Progenitor cell of endocrine pancreas (in vitro differentiated cells): ENCODE measurements at places on chromosomes 16 and 17. TPM values are rescaled to one million over a fixed set of nuclear protein-coding genes. Genes with fewer than 3 reads are reported as not detected.

The OR4D1 gene
- total RNA-seq: not detected in 2 replicates

The CD300LB gene
- not detected in 2 replicates for total RNA-seq

The UMOD gene
- total RNA-seq: 0.11 TPM in 1 of 2 replicates, not detected in the other

The TMIGD1 gene
- not detected in 2 replicates for total RNA-seq

The ELMO3 gene
- total RNA-seq: 5.4 and 5.5 TPM in 2 replicates

The DHX8 gene
- total RNA-seq: 55.2 and 60.6 TPM in 2 replicates

The TBC1D3G gene
- total RNA-seq: not detected in 2 replicates

The CCL1 gene
- total RNA-seq: not detected in 2 replicates

The PER1 gene
- 37.2 and 40.8 TPM in 2 replicates for total RNA-seq

The C17orf100 gene
- 6.1 TPM in 2 replicates for total RNA-seq

The FOXN1 gene
- 0.07 TPM in 1 of 2 replicates, not detected in the other for total RNA-seq

The COG7 gene
- total RNA-seq: 24.9 and 28.3 TPM in 2 replicates

The RAB40C gene
- 29.0 and 30.6 TPM in 2 replicates for total RNA-seq

The ESRP2 gene
- total RNA-seq: 82.3 and 88.6 TPM in 2 replicates

The TLCD1 gene
- total RNA-seq: 14.0 and 15.5 TPM in 2 replicates

The VTN gene
- total RNA-seq: 128 and 139 TPM in 2 replicates

The NPIPB5 gene
- 231 and 276 TPM in 2 replicates for total RNA-seq

The TEFM gene
- 17.3 and 17.7 TPM in 2 replicates for total RNA-seq

The IRF8 gene
- total RNA-seq: 2.0 TPM in 2 replicates

The SDK2 gene
- total RNA-seq: 6.7 and 7.1 TPM in 2 replicates

The PRKCA gene
- total RNA-seq: 14.7 and 16.4 TPM in 2 replicates

The CDH15 gene
- not detected in 2 replicates for total RNA-seq

The MT1F gene
- 6.3 and 7.2 TPM in 2 replicates for total RNA-seq

The ENPP7 gene
- total RNA-seq: not detected in 2 replicates

The KRT33A gene
- not detected in 2 replicates for total RNA-seq

The KIAA0753 gene
- 55.9 and 58.2 TPM in 2 replicates for total RNA-seq

The OTOP2 gene
- total RNA-seq: not detected in 2 replicates

The CYGB gene
- 0.46 and 1.0 TPM in 2 replicates for total RNA-seq

The LITAFD gene
- not detected in 2 replicates for total RNA-seq

The GFER gene
- total RNA-seq: 27.1 and 32.9 TPM in 2 replicates

The SLFN5 gene
- total RNA-seq: 12.7 and 13.1 TPM in 2 replicates

The PLCG2 gene
- total RNA-seq: 9.1 and 10.3 TPM in 2 replicates
